ENCODE measurements at places on chromosomes 3 and 15.

- peak; percentile 96 for DNase-seq
Observed at GRCh38 chr3:48504051-48504946, at the start of gene SHISA5. TSS of gene SHISA5 (minus strand) at chr3:48504174. CDS start at chr3:48504094, 80 bp downstream.

DNA sequence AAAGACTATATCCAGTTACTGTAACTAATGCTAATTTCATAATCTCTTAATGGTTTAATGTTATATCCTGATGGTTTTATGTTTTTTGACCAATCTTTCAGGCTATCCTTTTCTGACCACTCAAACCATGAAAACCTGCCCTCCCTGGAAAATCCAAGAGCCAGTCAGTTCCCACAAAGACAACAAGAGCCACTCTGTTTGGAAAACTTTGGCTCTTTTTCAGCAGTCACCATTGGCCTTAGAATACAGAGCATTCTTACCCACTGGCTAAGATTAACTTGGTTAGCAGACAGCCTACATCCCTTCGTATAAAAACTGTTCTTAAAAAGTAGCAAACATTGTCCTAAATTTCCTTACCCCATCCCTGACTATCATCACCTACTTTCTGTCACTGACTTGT, 32.9 kb downstream of the ALCAM start:
- no peak for DNase-seq

- no peak for DNase-seq
Observed at GRCh38 chr3:126777366-126777765, 73.3 kb downstream of the CHCHD6 start.

GRCh38 chr3:114714957-114715460, 421.2 kb downstream of the TIGIT start:
- DNase-seq, result no peak

GRCh38 chr15:95247071-95247984, 1016.0 kb downstream of the MCTP2 start:
- no peak for DNase-seq

DNA sequence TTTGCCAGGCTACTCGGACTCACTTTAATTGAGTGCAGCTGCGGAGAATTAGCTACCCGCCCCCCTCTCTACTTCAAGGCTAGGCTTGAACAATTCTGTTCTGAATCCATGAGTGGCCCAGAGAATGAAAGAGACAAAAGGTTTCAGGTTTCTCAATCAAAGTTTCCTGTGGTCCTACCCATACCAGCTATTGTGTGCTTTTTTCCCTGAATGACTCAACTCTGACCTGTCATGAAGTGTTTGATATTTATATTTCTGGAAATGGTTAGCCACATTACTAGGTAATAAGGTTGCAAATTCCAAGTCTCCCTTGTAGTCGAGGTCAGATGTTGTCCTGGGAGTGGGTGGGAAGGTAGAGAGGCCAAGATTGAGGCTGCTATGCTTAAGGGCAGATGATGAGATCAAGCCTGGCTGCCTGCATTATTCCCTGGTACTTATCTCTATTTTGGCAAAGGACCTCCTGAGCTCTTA, 392.7 kb upstream of the TBL1XR1 start:
- no peak for DNase-seq

DNA sequence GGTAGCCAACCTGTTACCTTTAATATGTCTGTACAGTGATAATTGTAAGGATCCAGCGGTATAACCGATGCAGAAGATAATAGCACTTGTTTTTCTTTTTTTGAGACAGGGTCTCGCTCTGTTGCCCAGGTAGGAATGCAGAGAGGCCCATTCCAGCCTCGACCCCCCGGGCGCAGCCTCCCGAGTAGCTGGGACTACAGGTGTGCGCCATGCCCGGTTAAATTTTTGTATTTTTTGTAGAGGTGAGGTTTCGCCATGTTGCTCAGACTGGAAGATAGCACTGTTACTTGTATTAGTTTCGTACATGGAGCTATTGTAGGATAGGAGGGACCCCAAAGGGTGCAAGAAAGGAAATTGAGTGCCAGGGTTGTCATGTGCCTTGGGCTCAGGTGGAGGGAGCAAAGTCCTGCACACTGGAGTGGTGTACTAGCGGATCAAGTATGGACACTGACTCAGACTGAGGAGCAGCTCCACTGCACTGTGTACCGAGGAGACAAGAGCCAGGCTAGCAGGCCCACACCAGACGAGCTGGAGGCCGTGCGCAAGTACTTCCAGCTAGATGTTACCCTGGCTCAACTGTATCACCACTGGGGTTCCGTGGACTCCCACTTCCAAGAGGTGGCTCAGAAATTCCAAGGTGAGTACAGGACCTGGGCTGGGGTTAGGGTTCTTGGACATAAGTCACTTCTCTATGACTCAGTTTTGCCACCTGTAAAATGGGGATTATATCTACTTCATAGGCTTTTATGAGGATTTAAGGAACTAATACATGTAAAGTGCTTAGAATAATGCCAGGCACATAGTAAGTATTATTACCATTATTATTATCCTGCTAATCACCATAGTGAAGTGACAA, 1.0 kb downstream of the OGG1 start:
- no peak for DNase-seq

DNA sequence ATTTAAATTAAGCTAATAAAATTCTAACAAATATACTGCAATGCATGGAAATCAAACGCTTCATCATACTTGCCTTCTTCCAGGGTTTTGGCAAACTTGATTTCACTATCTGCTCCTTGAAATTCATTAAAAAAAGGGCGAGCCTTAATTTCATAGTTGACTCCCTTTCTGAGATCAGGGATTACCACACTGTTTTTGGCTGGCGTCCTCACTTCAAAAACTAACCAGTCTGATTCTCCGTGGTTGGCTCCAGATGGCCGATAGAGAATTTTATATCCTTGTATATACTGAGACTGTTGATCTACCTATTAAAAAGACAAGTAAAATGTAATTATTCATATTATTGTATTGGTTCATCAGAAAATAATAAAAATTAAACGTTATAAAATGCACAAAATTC, 1106.8 kb downstream of the ROBO1 start:
- no peak for DNase-seq

- DNase-seq, result no peak
Observed at GRCh38 chr3:150428562-150428961, 20.5 kb downstream of the TSC22D2 start.

DNA sequence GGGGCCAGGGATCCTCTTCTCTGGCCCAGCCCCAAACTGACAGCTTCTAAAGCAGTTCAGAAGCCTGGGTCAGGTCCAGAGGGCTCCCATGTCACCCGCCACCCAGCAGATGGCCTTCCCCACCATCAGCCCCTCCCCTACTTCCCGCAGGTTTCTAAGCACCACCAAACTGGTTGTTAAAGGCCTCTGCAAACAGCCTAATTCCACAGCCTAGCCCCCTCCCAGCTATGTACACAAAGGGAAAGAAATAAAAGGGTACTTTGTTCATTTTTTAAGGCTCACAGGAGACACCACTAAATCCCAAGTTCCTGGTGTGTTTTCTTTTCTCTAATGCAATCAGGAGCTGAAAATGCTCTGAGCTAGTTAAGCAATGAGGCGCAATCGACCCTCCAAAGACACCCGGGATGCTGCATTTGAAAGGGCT, 30.6 kb downstream of the PLCH1 start:
- DNase-seq, result no peak

DNA sequence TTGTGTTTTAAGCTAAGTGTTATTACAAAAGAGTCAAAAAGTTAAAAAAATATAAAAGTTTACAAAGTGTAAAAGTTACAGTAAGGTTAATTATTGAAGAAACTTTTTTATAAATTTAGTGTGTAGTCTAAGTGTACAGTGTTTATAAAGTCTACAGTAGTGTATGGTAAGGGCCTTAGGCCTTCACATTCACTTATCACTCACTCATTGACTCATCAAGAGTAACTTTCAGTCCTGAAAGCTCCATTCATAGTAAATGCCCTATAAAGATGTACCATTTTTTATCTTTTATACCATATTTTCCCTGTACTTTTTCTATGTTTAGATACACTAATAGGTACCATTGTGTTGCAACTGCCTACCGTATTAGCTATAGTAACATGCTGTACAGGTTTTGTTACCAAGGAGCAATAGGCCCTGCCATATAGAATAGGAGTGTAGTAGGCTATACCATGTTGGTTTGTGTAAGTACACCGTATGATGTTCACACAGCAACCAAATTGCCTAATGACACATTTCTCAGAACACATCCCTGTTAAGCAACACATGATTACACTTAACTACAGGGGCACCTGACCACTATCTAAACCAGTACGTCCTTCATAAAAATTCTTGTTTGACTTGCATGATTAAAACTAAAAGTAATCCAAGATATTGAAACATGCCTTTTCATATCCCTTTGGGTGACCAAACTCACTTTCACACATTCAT, 17.2 kb downstream of the RAD18 start:
- DNase-seq, result no peak

GRCh38 chr3:78123058-78123457, 1083.2 kb downstream of the ROBO2 start:
- no peak for DNase-seq

GRCh38 chr3:36295296-36295695, 85.0 kb upstream of the STAC start:
- DNase-seq, result no peak

GRCh38 chr3:140077406-140077805, 142.4 kb downstream of the CLSTN2 start:
- DNase-seq, result no peak

GRCh38 chr3:185207481-185207880, 46.4 kb downstream of the EHHADH start:
- DNase-seq, result no peak

GRCh38 chr3:77815467-77815866, 775.6 kb downstream of the ROBO2 start:
- no peak for DNase-seq

GRCh38 chr3:118000219-118000618, 1034.4 kb downstream of the IGSF11 start:
- DNase-seq, result no peak

DNA sequence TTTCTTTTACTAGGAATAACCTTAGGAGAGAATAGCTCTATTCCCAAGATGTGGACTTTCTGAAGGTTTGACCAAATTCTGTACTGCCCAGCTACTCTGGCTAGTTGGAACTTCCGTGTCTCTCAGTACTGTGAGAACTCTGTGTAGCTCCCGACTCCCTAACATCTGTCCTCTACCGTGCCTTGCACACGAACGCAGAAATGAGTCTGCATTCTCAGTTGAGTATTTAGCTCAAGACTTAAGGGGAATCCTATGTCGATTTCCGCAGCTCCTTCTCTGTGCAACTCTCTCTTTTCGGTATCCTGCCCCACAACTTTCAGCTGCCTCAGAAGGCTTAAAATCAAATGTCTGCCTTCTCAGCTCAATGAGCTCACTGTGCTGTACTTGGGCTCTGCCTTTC, 86.7 kb upstream of the EPHB3 start:
- DNase-seq, result peak; percentile 49

- DNase-seq, result no peak
Observed at GRCh38 chr15:65521350-65521749, 3.9 kb upstream of the DPP8 start.

DNA sequence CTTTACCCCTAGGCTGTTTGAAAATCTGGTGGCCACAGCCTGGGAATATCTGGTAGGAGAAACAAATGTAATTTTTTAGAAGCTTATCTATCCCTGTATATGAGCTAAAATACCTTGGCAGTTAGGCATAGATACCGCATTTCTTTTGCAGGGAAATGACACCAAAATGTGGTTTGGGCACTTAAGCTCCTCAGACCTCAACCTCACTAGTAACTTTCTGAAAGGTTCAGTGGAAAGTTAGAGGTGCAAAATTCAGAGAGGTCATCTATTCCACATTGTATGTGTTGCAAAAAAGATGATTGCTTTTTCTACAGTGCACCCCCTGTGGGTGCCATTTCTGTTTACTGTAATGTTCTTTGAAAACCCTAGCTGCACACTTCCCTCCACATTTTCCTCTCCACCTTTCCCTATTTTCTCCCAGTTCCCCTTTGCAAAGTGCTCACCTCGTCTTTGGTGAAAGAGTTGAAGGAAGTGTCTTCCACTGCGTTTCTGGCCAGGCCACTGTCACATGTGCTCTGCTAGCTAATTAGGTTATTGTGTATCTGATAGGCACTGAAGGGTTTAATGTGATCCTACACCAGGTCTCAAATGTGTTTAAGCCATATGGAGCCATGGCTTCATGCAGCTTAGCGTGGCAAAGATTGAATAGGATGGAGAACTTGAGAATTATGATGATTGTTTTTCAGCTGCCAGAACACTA, 1.3 kb downstream of the SACM1L start:
- no peak for DNase-seq

GRCh38 chr15:94411285-94411684, 179.9 kb downstream of the MCTP2 start:
- no peak for DNase-seq

DNA sequence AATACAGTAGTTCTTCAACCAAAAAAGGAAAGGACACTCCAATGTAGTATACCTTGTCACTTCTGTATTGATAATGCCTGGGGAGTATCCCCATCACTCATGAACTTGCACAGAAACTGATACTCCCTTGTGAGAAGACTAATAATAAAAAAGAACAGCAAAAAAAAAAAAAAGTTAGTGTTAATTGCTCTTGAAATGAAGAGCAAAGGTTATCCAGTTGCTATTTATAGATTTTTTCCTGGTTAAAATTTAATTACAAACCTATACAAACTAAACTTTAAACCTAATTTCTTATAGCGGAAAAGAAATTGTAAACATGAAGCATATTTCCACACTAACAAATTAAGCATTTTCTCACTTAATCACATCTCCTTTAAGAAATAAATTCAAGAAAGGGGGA, 6.7 kb downstream of the PLOD2 start:
- no peak for DNase-seq

GRCh38 chr3:126952261-126952982, 30.5 kb upstream of the PLXNA1 start:
- no peak for DNase-seq

- DNase-seq, result no peak
Observed at GRCh38 chr3:20516311-20516710, 330.3 kb upstream of the SGO1 start.

GRCh38 chr3:9598783-9599387, 45.3 kb upstream of the LHFPL4 start:
- DNase-seq, result no peak

DNA sequence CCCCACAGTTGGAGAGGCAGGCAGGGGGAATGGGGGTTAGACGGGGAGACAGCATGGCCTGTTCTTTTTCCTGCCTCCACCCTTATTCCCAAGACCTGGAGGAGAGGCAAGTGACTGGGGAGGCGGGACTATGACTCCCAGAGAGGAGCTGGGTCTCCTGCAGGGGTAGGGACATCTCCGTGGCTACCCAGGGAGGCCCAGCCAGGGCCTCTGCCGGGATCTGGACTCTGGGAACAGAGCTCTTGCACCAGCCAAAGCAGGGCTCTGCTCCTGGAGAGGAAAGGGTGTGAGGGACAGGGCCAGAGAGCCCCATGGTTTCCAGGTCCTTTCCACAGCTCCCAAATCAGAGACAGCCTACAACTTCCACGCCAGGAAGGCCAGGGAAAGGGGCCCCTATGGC, 22.8 kb downstream of the CFAP100 start:
- DNase-seq, result peak; percentile 69

Measured in mesenteric fat pad (tissue), 1 donor.